MCF 10A (cell line): ENCODE measurements at places on chromosomes 6 and 20. TPM values are rescaled to one million over a fixed set of nuclear protein-coding genes. Genes with fewer than 3 reads are reported as not detected.

ID1 gene
- total RNA-seq, result 35.7 and 38.4 TPM in 2 replicates

TSBP1 gene
- not detected in 2 replicates for total RNA-seq

CDS2 gene
- total RNA-seq, result 26.3 and 26.8 TPM in 2 replicates

GHRH gene
- not detected in 2 replicates for total RNA-seq

WFDC12 gene
- total RNA-seq, result not detected in 2 replicates

ABHD16B gene
- not detected in 2 replicates for total RNA-seq

MRPL2 gene
- total RNA-seq, result 155 and 174 TPM in 2 replicates

CSTF1 gene
- 30.1 and 35.1 TPM in 2 replicates for total RNA-seq

KIAA1755 gene
- total RNA-seq, result not detected in 2 replicates

ENTPD6 gene
- 98.0 and 99.5 TPM in 2 replicates for total RNA-seq

SNHG17 gene
- total RNA-seq, result 83.6 and 133 TPM in 2 replicates

- DNase-seq, result no peak
Measured at GRCh38 chr6:4861564-4861963, 85.4 kb downstream of the CDYL start.

- DNase-seq, result no peak
Measured at GRCh38 chr20:38294076-38294591, 9.8 kb upstream of the BPI start.

DNA sequence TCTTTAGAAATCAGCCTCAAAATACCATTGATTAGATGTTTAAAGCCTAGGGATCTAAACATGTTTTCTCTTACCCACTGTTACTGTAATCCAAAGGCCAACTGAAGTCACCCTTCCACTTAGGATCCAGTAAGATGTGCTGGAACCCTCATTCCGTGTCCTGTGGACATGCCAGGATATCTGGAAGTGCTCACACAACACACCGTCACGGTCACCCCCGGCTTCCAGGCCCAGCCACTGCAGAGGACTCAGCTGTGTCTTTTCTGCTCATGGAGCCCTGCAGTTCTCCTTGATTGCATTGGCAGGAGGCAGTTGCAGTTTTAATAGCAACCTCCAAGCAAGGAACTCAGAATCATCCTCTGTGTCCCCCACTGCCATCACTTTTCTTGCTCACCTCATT, 93.3 kb downstream of the CAP2 start:
- DNase-seq, result no peak

- DNase-seq, result no peak
Measured at GRCh38 chr6:87350516-87350915, 5.9 kb downstream of the C6orf163 start.

DNA sequence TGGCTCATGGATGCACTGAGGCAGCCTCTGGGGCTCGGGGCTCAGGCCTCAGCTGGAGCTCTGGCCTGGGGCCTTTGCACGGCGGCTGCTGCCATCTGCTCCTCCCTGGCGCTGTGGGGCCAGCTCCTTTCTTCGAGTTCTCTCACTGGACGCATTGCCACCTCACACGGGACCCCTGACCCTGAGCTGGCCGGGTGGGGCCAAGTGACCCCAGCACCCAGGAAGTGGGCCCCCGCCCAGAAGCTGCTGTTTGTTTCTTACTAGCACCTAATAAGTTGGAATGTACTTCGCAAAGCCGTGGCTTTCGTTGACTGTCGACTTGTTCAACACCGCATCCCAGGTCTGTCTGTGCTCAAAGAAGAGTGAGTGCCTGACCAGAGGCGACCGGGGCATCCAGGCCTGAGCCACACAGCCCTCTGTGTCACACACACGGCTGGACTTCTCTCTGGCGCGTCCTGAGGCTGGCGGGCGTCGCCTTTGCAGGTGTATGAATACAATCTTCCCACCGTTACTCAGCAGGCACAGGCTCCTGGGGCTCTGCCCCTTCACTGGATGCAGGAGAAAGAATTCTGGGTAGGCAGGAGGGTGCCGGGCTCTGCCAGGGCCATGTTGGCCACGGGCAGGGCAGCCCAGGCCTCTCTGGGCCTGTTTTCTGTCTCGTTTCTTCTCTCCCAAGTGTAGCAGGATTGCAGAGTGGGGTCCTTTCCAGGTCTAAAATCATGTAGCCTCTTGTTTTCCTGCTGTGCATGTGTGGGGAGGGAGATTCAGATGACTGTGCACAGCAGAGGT, 112.9 kb downstream of the DLL1 start:
- DNase-seq, result no peak

DNA sequence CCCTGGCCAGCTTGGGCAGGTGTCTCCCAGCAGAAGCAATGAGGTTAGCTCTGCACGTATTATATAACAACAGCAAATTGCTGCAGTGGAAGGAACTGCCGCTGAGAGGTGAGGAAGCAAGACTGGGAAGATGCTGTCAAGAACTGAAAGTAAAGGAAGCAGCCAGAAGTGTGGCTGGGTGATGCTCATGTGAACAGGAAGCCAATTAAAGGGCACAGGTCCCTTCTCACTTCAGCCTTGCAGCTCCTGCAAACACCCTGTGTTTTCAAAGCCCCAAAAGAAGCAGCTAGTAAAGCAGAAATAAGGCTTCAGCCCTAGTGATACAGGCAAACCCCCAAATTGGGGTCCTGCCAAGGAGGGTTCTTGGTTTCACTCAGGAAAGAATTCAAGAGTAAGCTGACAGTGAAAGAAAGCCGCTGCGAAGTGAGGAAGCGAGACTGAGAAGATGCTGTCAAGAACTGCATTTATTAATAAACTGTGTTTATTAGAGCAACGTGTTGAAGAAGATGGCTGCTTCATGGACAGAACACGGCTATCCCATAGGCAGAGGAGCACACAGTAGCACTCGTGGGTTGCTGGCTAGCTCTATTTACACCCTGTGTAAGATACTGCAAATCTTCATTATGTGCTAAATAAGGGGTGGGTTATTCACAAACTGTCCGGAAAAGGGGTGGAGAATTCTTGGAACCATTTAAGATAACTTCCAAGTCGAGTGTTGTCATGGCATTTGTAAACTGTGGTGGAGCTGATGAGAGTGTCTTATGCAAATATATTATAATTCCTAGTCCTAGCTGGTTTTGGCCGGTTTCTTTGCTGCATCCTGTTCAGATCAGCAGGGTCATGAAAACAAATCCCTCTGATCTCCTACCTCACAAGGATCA, 152.2 kb downstream of the LINC00237 start:
- no peak for DNase-seq

DNA sequence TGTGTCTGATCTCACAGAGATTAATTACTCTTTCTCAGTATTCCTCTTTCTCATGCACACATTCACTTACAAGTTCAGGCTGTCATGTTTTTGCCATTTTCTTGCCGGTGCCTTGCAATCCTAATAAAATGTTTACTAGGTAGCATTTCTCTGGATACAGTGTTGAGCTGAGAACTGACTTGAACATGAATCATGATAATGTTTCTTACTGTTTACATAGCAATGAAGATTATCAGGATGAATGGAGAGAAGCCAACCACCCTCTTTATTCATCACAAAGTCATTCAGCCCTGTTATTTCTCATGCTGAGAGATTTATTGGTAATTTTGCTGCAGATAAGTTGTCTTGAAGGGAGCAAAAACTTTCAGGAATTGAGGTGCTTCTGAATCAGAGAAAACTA, 185.5 kb upstream of the ECI2 start:
- DNase-seq, result peak; percentile 64

DNA sequence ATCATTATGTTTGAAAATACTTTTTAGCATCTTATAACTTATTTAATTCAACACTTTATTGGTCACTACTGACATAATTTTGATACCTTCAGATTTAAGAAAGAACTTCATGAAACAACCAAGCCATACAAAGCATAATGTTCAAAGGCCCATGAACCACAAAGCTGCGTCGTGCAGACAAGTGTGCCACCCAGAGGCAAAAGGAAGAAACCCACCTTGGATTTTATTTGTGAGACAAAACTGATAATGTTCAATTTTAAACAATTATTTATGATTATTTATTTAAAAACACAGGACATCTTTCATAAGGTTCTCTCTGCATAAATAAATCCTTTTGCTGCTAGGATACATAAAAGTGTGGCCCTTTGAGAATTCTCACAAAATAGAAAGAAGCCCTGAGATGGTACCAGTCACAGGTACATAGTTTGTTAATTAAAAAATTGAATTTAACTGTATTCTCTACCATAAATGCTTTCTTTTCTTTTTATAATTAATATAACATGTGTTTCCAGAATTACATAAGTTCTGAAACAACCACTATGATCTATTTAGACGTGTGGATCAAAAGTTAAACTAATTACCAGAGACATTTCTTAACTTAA, 143.7 kb downstream of the RALGAPA2 start:
- DNase-seq, result peak; percentile 49

DNA sequence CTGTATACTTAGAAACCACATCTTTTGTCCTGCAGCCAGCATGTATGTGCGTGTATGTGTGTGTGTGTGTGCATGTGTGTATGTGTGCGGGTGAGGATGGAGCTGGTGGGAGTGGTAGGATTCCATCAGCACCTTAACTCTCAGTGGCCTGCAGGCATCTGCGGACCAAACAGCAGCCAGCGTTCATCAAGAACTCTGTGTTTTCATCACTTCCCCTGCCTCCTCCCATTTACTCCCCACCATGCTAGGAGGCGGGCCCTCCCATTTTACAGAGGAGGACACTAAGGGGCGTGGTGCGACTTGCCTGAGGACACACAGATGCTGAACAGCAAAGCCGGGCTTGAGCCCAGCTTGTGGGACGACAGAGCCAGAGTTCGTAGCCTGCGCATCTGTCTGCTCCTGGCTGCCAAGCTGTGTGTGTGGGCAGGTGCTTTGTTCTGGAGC, 8.9 kb downstream of the VSTM2L start:
- DNase-seq, result peak; percentile 66

DNA sequence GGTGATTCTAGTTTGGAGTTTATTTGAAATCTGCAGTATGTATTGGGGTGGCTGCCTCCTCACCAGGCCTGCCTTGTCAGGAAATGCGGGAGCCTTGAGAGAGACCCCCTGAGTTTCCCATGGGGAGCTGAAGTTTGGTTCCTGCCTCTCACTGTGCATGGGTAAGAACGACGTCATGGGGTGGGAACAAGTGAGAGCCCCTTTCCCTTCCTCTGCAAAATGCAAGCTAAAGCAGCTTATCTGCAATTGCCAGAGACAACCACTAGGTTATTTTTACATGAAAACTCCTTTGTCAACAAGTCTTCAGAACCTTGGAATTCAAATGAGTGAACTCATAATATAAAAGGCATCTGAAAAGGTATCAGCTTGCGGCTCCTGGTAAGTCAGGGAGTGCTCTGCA, 58.4 kb downstream of the TMEM170B start:
- DNase-seq, result no peak

GRCh38 chr20:44206132-44206531, 4.4 kb downstream of the OSER1 start:
- DNase-seq, result no peak

DNA sequence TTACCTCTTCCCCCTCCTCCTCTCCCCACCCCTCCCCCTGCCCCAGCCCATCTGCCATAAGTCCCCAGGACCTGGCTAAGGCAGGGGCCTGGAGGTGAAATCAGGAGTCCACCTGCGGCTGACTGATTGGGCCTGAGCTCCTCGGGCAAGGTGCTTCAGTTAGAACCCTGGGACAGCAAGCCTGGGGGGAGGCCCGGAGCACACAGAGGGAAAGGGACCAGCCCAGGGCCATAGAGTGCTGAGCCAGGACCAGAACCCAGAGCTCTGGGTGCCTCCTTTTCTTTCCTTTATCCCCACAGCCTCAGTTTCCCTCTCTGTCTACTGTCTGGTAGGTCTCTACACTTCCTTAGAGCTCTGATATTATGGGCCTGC, 35.7 kb upstream of the VEGFA start:
- DNase-seq, result no peak

- DNase-seq, result no peak
Measured at GRCh38 chr6:26350858-26351543, 14.0 kb upstream of the BTN3A2 start.

- DNase-seq, result no peak
Measured at GRCh38 chr6:20699402-20699801, 165.1 kb downstream of the CDKAL1 start.

DNA sequence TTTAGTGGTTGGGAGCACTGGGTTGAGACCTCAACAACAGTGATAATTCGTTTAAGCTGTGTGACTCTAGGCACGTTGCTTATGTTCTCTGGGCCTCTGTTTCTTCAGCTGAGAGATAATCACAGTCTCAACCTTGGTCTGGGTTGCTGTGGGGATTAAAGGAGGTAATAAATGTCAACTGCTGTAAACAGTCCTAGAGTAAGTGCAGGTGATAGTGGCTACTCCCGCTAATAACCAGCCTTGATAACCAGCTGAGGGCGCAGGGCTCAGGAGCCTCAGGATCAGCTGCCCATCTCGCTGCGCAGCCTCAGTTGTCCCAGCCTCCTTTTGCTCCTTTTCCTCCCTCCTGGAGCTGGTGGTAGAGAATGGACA, 58.0 kb downstream of the JARID2 start:
- no peak for DNase-seq

GRCh38 chr6:121823437-121823851, 388.0 kb downstream of the GJA1 start:
- no peak for DNase-seq

GRCh38 chr6:22208026-22208425, 88.8 kb downstream of the PRL start:
- DNase-seq, result no peak

DNA sequence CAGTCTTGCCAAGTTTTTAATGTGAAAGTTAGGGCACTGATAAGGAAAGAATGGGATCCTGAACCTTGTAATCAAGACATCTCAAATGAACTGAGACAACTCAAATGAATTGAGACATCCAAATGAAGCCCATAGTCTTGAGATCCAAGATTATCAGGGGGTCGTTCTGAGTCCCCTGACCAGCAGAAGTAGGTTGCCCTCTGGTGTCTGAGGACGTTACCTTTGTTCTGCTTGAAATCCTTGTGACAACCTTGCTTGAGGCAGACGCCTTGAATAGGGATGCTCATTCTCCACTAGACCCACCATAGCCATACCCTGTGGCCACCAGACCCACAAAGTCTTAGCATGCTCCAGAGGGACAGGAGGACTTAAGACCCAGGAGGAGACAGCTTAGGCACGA, 37.7 kb downstream of the ZBTB9 start:
- no peak for DNase-seq

DNA sequence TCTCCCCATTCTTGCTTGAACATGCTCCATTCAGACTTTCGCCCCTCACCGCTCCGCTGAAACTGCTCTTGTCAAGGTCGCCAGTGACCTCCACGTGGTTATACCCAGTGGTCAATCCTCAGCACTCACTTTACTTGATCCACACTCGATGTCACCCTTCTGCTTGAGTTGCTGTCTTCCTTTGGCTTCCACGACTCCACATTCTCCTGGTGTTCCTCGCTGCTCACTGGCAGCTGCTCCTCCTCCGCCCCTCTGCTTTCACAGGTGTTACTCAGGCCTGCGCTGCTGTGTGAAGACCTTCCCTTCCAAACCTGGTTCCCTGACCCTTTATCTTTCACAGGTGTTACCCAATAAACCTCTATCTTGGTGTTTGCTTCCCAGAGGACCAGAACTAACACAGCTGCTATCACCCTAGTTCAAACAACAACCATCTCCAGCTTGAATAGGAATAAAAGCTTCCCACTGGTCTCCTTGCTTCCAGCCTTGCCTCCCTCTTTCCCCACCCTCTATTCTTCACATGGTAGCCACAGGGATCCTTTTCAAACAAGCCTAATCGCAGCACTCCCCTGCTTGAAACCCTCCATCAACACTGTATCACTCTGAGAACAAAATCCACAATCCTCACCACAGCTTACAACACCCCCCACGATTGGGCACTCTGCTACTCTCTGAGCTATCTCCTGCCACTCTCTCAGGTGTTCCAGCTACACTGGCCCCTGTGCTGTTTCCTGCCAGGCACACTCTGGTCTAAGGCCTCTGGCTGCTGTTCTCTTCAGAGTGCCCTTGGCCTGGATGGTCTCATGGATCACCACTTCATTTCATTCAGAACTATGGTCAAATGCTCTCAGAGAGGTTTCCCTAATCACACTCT, 10.7 kb downstream of the PPIL1 start:
- no peak for DNase-seq
